Kidney glomerular epithelial cell (primary cell): ENCODE measurements at places on chromosomes 1 and 21.

GRCh38 chr1:10473145-10473765, 926 bp upstream of the DFFA start:
- peak; percentile 47 for DNase-seq

DNA sequence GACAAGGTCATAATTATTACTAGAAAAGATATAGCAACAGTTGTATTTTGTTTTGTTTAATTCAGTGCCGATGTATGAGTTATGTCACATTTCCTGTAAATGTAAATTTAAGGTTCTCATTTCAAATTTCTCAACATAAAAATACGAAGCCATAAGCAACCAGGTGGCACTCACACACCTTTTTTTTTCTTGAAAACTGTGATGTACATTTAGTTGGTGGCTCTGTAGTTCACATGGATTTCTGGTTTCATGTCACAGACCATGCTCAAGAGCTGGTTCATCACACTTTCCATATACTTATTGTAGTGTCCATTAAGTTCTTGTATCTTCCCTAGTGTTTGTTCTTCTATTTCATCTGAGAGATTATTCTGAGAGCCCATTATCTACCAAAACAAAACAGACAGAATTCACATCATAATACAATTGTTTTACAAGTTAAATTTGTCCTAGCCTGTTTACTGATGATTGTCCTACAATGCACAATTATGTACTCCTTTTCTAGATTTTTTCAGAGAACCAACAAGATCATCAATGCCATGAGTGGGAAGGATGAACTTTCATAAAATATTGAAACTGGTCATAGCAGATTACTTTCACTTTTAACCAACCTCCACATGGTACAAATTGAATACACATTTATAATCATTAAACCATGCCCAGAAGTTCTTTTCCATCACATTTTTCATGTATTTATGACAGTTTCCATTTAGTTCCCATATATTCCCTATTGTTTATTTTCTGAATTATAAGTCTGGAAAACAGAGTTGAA, 17.1 kb downstream of the ATP6V1G3 start:
- DNase-seq = no peak

DNA sequence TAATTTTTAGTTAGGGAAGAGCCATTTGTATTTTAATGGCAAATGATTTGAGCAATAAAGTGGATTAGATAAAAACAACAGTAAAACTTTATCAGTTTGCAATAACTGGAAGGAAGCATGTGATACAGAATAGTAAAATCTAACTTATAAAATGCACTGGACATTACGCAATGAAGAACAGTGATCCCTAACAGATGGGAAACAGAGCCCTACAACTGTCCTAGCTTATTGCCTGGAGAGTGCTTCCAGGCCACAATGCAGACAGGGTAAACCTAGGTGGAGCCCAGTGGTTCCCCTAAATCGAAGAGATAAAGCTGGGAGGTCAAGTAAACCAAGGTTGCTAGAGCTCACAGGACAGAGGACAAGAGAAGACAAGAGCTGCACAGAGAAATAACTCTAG, 7.0 kb downstream of the OMA1 start:
- DNase-seq = no peak

GRCh38 chr1:214389734-214390133, 108.8 kb downstream of the SMYD2 start:
- no peak for DNase-seq

DNA sequence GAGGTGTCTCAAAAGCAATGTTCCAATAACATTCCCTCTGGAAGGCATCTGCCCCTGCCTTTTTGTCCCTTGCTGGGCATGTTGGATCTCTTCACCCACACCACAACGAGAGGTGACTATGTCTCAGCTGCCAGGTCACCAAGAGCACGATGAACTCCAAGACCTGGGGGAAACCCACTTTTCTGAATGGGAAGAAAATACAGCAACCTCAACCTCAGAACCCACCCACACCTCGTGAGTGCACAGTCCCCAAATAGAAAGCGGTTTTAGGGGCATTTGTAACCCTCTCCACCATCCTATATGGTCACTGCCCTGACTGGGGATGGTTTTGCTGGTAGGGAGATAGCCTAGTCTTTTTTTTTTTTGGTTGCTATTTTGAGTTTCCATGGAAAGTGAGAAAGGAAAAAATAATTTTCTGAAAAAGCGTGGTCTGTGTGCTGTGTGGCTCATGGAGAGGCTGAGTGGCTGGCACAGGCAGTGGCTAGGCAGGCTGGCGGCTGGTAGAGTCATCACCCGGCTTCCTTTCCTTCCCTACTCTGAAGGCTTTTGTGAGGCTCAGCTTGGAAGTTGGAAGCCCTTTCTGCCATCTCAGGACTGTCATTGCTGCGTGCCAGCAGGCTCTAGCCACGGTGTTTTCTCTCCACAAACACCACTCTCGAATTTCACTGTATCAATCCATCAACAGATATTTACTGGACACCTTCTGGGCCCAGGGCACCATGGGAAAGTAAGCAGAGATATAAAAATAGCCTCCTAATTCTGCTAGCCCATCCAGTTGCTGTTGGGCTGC, 15.8 kb downstream of the TSPAN2 start:
- DNase-seq = no peak

DNA sequence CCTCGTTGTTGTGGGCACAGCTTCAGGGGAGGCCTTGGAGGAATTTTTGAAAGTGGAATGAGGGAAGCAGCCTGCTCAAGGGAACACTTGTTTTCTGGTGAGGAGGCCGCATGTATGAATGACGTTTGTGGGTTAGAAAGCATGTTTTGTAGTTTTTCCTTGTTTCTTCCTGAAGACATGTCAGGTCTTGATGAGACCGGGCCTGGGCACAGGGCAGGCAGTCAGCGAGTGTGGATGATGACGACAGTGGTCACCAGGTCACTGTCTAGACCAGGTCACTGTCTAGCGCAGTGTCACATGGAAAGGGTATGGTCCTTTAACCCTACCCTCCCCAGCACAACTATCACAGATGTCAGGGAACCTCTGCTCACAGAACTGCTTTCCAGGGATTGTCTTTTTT, 7.3 kb downstream of the PSEN2 start:
- DNase-seq = no peak

DNA sequence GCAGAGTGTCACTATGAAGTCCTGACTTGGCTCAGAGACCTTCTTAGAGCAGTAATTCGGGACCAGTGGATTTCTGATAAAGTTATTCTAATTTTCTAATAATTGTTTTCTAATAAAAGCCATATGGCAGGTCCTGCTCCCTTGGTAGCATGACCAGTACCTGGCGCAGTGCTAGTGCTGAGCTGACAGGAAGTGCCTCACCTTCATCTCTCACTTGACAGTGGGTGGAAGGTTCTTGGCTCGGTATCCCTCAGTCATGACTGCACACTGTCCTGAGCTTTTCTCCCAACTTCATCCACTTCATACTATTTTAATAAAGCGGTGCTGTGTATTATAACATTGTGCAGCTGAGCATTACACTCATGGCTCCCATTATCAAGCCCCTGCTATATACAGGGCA, 14.1 kb downstream of the VANGL1 start:
- DNase-seq = no peak

- DNase-seq = no peak
Observed at GRCh38 chr1:235060607-235061470, 67.8 kb downstream of the TOMM20 start.

- peak; percentile 91 for DNase-seq
Observed at GRCh38 chr21:15754640-15755039, 24.9 kb downstream of the USP25 start.

DNA sequence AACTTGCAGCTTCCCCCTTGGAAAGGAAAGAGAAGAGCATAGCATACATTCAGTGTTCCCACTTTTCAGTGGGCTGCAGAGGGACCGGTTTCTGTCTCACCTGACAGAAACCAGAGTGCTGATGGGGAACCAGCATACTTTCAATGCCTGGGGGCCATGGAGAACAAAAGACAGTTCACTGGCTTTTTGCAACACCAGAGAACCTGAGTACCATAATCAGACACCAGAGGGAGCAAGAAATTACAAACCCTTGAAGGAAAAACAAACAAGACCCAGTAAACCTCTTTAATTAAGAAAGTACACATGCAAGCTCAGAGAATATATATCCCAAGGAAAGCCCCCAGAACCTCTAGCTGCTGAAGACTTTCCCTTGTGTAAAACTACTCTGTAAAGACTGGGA, 51.1 kb downstream of the CSMD2 start:
- no peak for DNase-seq

DNA sequence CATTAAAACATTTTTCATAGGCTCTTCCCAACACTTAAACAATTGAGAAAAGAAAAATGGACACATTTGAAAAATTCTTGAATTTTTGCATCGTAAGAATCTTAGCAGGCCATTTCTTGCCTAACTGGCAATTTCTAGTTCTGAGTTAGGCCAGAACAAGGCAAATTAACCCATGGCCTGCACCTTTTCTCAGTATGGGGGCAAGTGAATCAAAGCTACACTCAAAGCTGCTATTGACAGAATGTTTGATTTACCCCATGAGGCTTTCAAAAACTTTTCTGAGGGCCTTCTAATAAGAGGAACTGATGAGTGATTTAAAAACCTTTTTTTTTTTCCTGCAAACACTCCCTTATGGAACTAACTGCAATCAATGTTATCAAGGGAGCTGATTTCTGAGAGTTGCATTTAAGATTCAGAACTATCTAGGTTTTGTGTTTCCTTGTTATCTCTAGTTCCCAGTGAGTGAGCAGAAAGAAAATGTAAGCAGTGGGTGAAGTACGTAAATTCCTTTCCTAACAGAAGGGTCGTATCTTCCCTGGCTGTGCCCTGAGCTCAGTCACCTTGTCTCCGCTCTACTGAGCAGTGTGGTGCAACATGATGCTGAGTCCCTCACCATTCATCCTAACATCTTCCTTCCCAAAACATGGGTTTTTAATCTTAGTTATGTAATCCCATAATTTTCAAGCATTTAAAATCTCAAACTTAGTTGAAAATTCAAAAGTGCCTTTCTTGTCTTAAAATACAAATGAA, 353.7 kb downstream of the DPYD start:
- DNase-seq = peak; percentile 4

GRCh38 chr1:212196355-212196754, 88.9 kb upstream of the PPP2R5A start:
- no peak for DNase-seq

- no peak for DNase-seq
Observed at GRCh38 chr1:234643850-234644134, 33.8 kb upstream of the IRF2BP2 start.

DNA sequence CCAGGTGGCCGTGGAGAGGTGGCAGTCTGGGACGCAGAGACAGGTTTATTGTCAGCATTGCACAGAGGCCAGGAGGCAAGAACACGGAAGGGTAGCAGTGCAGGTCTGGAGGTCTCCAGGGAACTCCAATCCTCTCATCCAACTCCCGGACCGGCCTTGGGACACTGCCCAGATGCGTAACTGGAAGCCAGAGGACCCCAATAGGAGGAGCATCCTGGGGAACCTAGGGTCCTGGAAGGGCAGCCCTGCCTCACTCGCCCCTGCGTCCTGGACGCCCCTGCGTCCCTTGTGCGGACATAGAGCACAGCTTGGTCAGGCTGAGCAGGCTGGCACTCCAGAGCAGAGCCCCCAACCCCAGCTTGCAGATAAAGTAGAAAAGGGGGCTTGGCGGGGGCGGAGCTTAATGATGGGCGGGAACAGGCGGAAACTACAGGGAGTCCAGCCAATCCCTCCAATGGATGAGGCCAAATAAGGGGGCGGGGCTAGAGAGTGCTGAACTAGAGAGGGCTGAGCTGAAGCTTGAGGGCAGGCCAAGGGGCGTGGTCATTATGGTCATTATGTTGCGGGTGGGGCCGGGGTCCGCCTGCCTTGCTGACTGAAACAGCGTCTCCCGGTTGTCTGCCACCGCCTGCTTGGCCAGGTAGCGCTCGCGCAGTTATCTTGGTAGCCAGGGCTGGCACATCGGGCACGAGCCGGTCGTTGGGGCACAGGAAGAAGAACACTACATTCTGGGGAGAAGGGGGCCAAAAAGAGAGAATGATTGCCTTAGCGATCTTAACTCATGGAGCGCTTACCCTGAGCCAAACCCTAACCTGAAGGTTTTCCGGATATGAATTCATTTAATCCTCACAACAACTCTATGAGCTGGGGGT, 3.7 kb upstream of the ARHGEF19 start:
- DNase-seq = peak; percentile 0

DNA sequence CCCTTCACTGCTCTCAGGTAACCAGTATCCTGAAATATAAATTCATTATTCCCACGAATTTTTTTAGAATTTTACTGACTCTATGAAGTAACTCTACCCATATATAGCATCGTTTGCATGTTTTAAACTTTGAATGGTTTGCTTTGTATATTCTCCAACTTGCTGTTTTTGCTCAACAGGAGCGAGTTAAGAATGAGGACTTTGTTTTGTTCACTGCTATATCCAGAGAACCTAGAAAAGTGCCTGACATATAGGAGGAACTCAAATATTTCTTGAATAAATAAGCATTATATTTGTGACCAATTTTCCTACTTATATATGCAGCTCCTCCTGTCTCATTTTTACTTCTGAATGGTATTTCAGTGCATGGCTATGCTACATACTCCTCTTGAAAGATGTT, 43.4 kb downstream of the NUF2 start:
- no peak for DNase-seq

- no peak for DNase-seq
Observed at GRCh38 chr1:78088015-78088414, 42.2 kb downstream of the GIPC2 start.

DNA sequence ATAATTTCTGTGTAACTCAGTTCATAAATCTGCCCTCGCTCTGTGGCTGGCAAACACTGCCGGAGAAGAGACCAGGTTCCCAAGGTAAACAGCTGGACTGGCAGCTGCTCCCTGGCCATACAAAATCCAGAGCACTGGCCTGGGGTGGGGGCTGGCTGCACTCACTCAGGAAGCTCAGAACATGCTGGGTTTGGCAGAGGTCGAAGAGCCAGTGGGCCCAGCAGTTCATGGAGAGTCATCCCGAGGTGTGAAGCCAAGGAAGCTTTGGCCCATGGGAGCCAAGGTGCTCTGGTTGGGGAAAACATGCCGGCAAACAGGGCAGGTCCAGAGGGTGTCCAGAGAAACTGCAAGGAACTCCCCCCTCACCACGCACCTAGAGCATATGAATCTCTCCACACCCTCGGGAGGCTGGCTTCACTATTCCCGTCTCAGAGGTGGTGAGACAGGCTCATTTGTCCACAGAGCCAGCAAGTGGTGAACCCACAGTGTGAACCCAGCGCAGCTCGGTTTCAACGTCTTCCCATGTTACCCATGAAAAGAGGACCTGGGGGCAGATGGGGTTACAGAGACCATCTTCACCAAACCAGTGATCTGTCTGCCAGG, 102.4 kb downstream of the DMRTB1 start:
- no peak for DNase-seq

GRCh38 chr1:87979079-87979478, 650.4 kb downstream of the LMO4 start:
- DNase-seq = no peak

GRCh38 chr21:33230545-33231324, 997 bp downstream of the IFNAR2 start:
- peak; percentile 67 for DNase-seq

GRCh38 chr1:225480825-225481434, 53.1 kb upstream of the LBR start:
- peak; percentile 19 for DNase-seq

- DNase-seq = no peak
Observed at GRCh38 chr1:243415663-243416408, 160.0 kb downstream of the SDCCAG8 start.

- no peak for DNase-seq
Observed at GRCh38 chr1:89100412-89100811, 25.5 kb downstream of the GBP2 start.

- DNase-seq = no peak
Observed at GRCh38 chr1:92964998-92965397, 3.7 kb upstream of the DIPK1A start.

GRCh38 chr21:24222676-24223075, 1384.6 kb downstream of the MRPL39 start:
- DNase-seq = no peak
